RPMI7951 (cell line): ENCODE measurements at places on chromosomes 7 and 10. TPM values are rescaled to one million over a fixed set of nuclear protein-coding genes. Genes with fewer than 3 reads are reported as not detected.
A peak's percentile ranks its signal among the peaks of the same experiment; 100 is the strongest.

- peak; percentile 86 for DNase-seq
Measured at GRCh38 chr10:133373174-133374090, at the start of gene ECHS1. TSS of gene ECHS1 (minus strand) at chr10:133373354. CDS start at chr10:133373333, 21 bp downstream.

GRCh38 chr10:45279682-45280081, 35.7 kb downstream of the OR13A1 start:
- no peak for DNase-seq

GRCh38 chr10:86087716-86088115, 278.9 kb downstream of the GRID1 start:
- no peak for DNase-seq

GRCh38 chr10:93917064-93917391, 23.2 kb downstream of the SLC35G1 start:
- no peak for DNase-seq

DNA sequence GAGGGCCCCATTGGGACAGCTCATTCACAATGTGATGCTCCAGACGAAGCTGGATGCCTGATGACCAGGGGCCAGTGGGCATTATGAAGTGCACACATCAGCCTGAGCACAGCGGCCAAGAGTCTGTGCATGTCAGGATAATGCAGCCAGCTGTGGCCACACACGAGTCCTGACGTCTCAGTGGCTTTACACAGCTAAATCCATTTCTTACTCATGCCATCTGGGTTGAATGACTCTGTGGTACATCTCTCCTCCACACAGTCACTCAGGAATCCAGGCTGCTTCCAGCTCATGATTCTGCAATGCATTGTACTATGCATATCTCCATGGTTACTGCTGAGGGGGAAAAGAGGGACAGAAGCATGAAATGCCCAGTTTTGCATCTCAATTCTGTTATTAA, 123.6 kb downstream of the PRLHR start:
- DNase-seq, result peak; percentile 69

DNA sequence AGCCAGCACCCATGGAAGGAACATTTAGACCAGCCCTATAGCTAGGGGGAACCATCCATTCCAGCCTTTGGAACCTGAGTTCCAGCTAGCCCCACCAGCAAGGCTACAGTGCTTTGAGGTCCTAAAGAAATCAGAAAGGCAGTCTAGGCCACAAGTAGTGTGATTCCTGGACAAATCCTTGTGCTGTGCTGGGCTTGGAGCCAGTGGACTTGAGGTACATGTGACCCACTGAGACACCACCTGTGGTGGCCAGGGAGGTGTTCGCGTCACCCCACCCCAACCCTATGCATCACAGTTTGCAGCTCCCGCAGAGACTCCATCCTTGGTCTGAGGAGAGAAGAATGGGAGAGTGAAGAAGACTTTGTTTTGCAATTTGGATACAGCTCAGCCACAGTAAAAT, 31.8 kb downstream of the ZNF277 start:
- DNase-seq, result peak; percentile 20

The ANKRD1 gene
- total RNA-seq, result 0.29 and 0.36 TPM in 2 replicates

DNA sequence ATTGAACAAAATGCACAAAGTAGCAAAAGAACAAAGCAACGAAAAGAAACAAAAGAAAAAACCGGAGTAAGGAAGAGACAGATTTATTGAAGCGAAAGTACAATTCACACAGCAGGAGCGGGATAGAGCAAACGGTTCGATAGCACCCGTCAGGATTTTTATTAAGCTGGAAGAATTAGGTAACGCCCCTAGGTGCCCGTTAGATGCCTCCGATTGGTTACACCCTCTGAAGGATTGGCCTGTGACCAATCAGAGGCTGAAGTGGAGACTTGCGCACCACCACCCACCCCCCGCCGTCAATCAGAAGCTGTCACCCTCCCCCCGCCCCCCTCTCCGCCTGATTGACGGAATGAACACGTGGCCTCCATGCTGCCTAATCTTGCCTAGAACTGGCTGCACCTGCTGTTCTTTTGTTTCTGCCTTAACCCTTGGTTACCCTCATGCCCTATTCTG, 16.8 kb downstream of the OCM2 start:
- no peak for DNase-seq

DNA sequence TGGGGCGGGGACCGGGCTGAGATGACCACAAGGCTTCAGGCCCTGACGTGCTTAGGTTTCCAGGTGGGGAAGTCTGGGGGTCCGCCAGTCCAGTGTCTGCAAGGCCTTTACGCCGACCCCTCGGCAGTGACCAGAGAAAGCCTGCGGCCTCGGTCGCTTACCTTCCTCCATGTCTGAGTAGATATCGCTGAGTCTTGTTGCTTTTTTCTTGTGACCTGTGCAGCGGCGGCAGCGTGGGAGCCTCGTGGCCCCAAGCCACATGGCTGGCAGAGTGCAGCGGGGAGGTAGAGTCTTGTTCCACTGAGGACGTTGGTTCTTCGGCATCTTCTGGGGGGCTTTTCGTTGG, 329 bp downstream of the NOLC1 start:
- DNase-seq, result no peak

DNA sequence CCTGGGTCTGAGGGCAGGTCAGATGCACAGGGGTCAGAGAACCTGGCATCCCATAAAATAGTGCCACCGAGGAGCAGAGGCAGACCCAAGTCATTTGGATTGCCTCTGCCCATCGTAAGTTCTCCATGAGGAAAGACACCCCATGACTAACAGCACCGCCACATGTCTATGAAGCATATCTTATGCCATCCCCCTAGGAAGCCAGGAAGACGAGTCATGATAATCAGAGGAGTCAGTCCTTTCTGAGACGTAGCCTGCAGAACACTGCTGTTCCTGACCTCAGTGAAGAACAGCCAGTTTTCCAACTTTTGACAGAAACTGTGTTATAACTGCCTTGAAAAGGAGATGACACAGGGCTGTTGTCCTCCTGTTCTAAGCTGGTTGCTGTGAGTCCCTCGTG, 51.2 kb downstream of the INSYN2A start:
- peak; percentile 74 for DNase-seq

The FGFR2 gene
- 0.39 and 0.60 TPM in 2 replicates for total RNA-seq

DNA sequence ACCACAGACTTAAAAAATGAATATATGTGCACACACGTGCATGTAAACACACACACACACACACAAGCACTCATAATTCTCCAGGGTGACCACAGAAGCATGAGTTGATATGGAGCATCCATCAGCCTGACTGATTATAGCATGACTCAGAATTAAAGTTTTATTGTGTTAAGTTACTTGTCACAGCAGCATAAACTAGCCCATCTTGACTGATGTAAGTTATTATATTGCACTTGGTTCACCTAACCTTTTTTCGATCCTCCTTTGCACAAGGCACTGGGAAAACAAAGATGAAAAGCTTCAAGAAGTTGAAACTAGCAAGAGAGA, 18.8 kb upstream of the SLC35G1 start:
- no peak for DNase-seq

- peak; percentile 38 for DNase-seq
Measured at GRCh38 chr10:17064435-17064834, 65.2 kb downstream of the CUBN start.

The FOXP2 gene
- total RNA-seq, result 0.10 TPM in 1 of 2 replicates, not detected in the other

- peak; percentile 47 for DNase-seq
Measured at GRCh38 chr7:33062023-33062781, at the start of gene NT5C3A. TSS of gene NT5C3A (minus strand) at chr7:33062776. CDS start at chr7:33062705, 71 bp downstream.

The LRRC61 gene
- total RNA-seq, result 7.9 and 9.5 TPM in 2 replicates

DNA sequence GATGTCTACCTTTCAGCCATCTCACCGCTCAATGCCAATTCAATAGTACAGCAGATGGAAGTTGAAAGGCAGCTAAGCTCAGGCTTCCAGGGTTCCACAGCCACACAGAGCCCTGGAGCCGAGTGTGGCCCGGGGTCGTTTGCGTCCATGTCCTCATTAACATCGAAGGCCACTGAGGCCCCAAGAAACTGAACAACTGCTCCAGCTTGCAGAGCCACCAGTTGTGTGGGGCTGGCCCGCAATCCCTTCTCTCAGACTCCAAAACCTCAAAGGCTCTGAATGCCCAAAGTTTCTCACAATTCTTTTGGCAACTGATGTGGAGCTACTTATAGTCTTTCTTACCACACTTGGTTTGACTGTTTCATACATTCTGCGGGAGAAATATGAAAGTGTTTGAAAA, 31.1 kb downstream of the NOD1 start:
- DNase-seq, result no peak

- DNase-seq, result no peak
Measured at GRCh38 chr7:5572439-5572838, 148.8 kb upstream of the TNRC18 start.

The DPYSL4 gene
- total RNA-seq, result 0.88 and 1.6 TPM in 2 replicates

- DNase-seq, result no peak
Measured at GRCh38 chr7:25565002-25565401, 336.7 kb upstream of the NPVF start.

DNA sequence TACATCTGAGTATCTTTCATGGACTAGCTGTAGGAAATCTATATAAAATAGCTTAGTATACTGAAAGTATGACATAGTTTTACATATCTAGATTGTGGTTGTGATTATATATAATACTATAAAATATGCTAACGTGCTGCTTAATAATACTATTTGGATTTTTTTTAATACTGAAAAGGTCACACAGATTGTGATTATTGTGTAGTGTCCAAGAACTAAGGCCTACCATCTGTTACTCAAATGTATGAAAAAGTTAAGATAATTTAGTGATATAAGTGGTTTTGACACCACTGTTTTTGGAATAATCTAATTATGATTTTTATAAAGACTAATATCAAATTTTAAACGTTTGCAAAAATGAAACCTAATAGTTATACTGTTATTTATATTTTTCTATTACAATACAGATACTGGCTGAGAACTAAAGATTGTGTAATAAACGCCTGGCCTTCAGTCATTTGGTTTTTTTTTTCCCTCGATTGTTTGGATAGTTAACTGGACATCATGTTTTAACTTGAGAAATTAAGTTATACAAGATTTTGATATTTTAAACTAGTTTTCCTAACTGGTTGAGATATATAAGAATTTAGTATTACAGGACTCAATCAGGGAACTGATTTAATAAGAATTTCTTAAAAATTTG, 12.6 kb downstream of the PTEN start:
- no peak for DNase-seq

DNA sequence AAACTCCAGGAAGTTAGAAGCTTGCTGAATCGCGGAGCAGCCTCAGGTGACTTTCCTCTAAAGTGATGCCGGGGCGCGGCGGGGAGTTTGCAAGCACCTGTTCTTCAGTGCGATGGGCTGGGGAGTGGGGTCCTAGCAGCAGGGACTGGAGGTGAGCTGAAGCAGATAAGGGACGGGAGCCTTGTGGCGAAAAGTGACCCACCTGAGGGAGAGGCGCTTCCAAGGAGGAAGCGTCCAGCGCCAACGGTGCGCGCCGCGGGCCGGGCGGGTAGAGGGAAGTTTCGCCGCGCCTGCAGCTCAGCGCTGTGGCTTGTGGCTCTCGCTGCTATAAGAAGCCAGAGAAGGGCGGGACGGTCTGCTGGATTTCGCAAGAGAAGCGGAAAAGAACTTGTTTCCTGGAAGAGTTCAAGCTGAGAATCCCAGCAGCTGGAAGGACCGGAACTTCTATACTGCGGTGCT, at the start of gene STEAP4:
Gene STEAP4 (minus strand): TSS at position 305 of the 459 bp plus-strand sequence. CDS start 22,625 bp downstream, outside the sequence.
- no peak for DNase-seq

GRCh38 chr10:102796407-102797176, 40.6 kb downstream of the CYP17A1 start:
- DNase-seq, result peak; percentile 76

The DRGX gene
- not detected in 2 replicates for total RNA-seq

The PLEKHS1 gene
- 0.29 and 0.84 TPM in 2 replicates for total RNA-seq

The LDB3 gene
- total RNA-seq, result not detected in 2 replicates

DNA sequence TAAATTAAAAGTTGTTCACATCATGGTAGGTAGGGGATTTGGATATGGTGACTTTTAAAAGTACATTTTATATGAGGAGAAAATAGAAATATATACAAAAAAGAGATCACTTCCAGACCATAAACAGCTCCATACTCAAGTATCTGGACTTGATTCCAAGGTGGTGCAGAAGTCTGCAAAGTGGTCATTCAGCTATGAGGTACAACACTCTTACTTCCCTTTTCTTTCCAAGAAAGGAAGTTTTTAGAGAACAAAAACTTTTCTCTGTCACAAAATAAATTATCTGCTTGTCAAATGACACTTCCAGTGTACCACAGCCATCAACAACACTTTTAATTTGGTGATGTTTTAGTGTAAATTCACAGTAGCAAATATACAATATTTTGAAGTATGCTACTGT, 1013.5 kb downstream of the GATA3 start:
- DNase-seq, result no peak

The CPVL gene
- 3.8 and 5.8 TPM in 2 replicates for total RNA-seq

The SAMD9L gene
- total RNA-seq, result 25.9 and 33.9 TPM in 2 replicates

- DNase-seq, result no peak
Measured at GRCh38 chr10:66629996-66630395, 295.8 kb upstream of the LRRTM3 start.

The INA gene
- 7.9 and 10.3 TPM in 2 replicates for total RNA-seq

The FRA10AC1 gene
- 3.5 and 4.9 TPM in 2 replicates for total RNA-seq

The PNLIP gene
- not detected in 2 replicates for total RNA-seq

GRCh38 chr10:828191-828590, 103.3 kb downstream of the LARP4B start:
- no peak for DNase-seq

DNA sequence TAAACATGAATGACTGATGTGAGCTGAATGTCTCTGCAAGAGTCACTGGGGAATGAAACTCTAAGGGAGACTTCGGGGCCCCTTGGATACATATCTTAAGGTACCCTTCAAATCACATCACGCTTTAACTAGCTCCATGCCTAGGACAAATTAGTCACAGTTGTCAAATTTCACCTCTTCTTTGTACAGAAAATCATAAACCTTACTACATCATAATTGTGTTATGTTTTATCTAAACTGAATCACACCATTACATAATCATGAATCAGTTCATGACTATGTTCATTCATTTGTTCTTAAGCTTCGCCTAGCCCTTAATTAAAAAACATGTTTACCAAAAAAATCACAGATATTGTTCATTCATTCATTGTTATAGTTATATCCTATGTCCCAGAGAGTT, 2.1 kb upstream of the SLC13A1 start:
- no peak for DNase-seq

DNA sequence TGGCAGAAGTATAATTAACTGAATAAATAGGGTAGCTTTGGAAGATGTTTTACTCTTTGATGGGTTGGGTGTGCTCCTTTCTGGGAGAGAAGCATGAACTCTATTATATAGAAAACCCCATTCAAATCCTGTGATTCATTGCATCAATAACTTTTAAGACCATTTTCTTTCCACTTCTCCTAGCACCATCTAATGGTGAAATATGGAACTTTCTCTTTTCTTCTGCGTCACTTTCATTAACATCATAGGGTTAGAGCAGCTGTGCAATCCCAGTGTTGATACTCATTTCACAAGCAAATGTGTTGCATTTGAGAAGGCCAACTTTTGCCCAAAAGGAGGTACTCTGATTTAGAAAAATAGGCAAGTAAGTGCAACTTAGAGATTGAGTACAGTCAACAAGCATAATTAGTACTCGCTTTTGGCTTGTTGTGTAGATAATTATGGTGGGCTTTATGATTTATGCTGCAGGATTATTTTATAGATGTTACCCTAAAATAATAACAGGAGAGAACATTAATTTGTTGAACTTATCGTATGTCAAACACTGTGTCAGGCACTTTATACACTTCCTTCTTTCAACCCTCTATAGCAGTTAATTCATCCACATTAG, 92.9 kb downstream of the CPED1 start:
- DNase-seq, result peak; percentile 75

GRCh38 chr10:18479502-18479901, 171.9 kb downstream of the NSUN6 start:
- DNase-seq, result no peak

GRCh38 chr10:10796774-10797415, 220.8 kb upstream of the CELF2 start:
- no peak for DNase-seq
